ENCODE measurements at places on chromosomes 6 and 20.

DNA sequence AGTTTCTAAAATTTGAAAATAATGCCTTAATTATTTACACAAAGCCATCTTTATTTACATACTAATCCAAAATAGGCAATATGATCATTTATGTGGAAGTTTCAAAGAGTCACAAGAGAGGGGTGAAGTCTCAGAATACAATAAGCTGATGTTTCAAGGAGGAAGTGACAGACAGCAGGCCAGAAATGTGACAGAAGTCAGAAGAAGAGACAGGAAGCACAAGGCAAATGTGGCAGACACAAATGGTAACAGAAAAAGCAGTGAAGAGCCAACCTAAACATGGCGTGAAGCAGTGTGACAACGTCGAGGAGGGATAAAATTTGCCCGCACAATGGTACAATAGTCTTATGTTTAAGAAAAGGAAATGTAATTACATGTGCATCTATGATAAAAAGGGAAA lies 59.8 kb downstream of the SHPRH start:
- DNase-seq, result no peak

- DNase-seq, result no peak
Observed at GRCh38 chr20:51003753-51004152, 19.2 kb downstream of the KCNG1 start.

GRCh38 chr6:15793288-15793687 lies 130.5 kb upstream of the DTNBP1 start:
- DNase-seq, result no peak

DNA sequence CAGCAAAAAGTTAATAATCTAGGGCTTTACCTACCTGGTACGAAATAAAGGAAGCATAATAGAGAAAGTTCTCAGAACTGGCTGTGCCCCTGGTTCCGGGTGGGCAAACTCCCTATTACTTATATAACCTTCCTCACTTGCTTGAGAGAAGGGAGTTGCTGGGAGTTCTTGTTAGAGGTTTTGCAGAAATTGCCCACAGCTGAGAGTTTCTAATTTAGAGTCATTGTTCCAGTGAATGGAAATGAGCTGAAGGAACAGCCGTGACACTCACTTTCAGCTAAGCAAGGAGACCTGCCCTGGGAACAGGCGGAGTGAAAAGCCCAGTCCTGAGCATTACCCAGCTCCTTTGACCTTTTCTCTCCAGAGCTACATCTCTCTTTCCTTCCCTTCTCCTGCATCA lies 594.6 kb upstream of the FLRT3 start:
- DNase-seq, result no peak

GRCh38 chr20:51553897-51554486 lies 11.5 kb upstream of the NFATC2 start:
- DNase-seq, result no peak

DNA sequence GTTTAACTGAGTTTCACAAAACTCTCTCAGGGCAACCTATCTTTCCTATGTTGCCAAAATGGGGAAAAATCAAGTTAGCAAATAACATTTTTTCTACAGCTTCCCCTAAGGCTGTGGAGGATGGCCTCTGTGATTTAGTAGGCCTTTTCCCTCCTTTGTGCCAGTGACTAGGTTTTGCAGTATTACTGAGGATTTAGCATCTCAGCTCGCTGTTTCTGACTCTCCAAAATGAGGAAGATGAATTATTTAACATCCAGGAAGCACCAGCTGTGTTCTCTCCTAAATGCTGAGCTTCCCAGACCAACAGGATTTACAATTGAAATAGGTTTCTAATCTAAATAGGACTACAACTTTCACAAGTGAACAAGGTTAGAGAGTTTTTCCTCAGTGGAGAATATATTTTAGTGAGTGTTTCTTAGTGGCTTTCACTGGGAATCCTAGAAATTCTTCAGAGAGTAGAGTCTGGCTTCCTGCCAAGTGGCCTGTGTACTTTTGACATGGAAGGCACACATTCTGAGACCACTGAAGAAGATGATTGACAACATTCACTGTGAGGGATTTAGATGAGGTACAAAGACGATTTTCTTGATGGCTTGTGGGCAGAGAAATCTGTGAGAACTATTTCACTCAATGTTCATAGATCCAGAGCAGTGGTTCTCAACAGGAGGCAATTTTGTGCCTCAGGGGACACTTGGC lies 62.4 kb downstream of the PTCHD4 start:
- no peak for DNase-seq

- no peak for DNase-seq
Observed at GRCh38 chr6:62775427-62776022, 435.7 kb upstream of the FKBP1C start.

GRCh38 chr6:89763550-89763949 lies 56.0 kb downstream of the MDN1 start:
- DNase-seq, result no peak

DNA sequence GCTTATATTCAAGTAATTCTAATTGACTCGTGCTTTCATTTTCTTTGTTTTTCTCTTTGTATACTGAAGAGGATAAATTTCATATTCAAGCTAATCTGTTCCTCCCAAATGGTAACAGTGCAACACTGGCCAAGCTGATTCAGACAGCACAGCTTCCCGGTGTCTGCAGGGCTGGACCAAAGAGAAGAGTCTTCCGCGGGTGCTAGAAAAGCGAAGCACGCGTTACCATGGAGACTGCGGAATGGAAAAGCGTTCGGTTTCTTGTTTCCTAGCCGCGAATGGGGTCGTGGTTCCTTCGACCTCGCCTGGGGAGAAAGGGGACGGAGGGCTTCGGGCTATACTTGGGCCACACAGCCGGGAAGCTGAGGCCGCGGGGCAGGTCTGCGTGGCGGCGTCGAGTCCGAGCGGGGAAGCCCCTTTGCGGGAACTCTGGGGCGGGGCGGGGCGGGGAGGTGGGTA lies 6.2 kb upstream of the ZNF311 start:
- peak; percentile 48 for DNase-seq

DNA sequence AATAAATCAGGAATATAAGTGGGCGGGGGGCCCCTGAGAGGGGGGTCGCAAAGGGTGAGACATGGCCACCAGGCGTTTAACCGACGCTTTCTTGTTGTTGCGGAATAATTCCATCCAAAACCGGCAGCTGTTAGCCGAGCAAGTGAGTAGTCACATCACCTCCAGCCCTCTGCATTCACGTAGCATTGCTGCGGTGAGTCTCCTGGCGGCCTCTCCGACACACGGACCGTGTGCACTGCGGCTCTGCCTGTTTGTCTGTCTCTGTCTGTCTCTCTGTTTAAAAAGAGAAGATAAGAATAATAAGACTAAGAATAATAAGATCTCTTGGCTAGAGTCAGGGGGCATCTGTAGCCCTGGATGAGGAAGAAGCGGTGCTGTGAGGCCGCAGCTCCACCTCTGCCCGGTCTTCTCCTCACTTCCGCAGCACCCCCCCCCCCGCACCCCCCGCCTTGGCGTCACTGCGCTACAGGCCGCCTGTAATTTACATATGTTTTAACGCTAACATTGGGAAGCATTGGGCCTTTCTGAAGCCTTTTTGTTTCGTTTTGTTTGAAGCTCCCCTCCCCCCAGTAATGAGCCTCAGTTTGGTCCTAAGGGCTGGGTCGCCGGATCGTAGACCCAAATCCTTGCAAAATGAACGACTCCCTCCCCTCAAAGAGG lies 993 bp downstream of the STX16 start:
- DNase-seq, result peak; percentile 40

DNA sequence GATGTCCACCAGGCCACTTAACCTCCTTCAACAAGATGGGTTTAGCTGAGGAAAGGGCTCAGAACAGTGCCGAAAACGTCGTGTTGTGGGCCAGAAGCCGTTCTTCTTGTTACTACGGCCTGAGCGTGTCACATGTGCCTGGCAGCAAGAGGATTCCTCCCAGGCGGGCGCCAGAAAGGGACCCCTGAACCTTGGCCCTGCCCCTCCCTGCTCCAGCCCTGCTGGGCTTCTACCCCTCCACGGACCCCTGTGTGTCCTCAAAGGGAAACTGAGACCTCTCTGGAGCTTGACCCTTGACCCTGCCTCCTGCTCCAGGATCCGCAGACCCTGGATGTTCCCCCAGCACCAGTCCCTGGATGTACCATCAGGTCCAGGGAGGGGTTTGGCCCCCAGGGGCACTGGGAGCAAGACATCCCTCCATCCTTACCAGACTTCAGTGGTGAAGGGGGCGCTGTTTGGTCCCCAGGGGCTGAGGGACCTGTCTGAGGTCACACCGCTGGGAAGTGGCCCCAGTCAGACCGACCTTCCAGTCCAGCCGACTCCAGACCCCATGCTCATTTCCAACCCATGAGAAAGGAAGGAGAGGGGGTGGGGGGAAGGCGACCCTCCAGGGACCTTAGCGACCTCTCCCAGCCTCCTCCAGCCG lies 10.1 kb downstream of the HRH3 start:
- DNase-seq, result no peak

GRCh38 chr20:62732842-62733525 lies 24.3 kb downstream of the NTSR1 start:
- no peak for DNase-seq

Data from DMS79 (cell line).